Stimulated activated naive CD4-positive, alpha-beta T cell (primary cell): ENCODE measurements at places on chromosomes 6 and 20.

- no peak for DNase-seq
These were observed 53.0 kb downstream of the SRC start for GRCh38 chr20:37398750-37399621.

DNA sequence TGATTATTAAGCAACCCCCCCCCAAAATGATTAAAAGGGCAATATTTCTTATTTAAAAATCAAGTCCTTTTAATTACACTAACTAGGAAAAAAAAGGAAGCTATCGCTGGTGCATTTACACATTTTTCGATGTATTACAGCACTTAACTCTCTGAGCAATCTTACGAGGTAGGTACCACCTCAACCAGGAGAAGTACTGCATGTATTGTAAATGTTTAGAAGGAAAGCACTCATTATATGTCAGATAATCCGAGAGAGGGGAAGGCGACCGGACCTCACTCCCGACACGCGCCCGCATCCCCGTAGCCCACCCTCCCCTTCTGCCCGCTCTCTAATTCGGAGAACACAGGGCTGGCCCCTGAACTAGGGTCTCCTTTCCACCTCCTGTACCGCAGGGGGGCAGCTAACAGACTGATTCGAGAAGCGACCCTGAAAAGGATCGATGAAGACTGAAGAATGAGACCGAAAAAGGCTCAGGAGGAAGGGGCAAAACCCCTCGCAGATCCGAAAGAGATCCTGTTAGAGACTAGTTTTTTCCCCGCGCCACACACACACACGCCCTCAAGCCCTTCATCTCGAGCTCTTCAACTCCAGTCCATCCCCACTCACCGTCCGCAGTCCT lies 337 bp downstream of the ESF1 start:
- no peak for DNase-seq

DNA sequence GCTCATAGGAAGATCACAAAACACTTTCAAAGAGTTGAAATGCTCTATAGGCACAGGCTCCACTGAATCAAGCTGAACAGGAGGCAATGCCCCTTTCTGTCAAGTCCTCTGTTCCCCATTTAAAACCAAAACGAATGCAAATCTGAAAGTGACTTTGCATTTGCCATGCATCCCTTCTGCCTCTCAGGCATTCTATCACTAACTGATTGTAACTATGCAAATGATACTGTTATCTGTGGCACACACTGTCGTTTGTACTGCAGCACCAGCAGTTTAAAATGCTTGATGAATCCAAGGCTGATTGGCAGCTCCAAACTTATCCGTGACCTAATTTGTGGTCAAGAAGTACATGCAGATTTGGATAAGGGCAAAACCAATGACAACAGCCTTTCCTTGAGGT lies 1067.5 kb upstream of the MAP3K7 start:
- no peak for DNase-seq

DNA sequence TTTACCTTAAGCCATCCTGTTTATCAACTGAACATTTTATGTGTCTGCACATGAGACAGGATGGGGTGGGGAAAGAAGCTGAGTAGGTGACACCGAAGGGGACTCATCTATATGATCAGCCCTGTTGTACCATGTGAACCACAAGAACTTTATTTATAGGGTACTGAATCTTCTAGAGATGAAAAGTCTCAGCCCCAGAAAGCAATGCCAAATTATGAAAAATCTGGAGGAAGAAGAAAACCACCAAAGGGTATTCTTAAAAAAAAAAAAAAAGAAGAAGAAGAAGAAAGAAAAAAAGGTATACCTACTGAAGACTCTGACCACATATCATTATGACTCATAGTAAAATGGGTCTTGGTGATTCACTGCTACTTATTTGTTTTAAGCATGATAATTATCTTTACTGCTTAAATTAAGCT lies 39.8 kb upstream of the HBS1L start:
- DNase-seq: peak; percentile 16

GRCh38 chr20:63653041-63653973 lies at the start of gene STMN3:
Gene STMN3, minus strand, starts transcription at chr20:63653424. Its CDS starts 79 bp downstream, at chr20:63653345.
- DNase-seq: peak; percentile 57

DNA sequence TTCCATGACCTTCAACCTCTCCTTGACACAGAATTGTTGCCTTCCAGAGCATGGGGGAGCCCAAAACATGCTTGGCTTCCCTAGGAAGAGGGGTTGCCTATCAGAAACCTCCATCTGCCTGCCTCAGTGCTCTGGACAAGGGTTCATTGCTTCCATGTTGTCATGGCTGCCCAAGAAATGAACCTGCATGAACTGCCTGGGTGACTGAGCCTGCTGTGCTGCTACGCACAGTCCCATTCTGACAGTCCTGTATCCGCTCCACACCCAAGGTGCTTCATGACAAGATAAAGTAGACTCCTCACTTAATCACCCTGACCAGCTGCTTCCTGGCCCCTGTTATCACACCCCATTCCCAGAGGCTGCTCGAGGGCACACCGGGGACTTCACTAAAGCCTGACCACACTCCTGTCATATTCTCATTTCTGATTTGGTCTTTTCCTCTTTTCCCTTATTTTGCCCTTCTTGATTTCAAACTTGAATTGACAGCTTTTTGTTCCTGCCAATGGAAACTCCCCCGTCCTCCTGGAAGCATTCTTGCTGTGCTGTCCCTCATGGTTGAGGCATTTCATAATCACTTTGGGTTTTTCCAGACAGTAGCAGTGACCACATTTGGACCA lies 31.9 kb downstream of the GMPR start:
- DNase-seq: no peak

DNA sequence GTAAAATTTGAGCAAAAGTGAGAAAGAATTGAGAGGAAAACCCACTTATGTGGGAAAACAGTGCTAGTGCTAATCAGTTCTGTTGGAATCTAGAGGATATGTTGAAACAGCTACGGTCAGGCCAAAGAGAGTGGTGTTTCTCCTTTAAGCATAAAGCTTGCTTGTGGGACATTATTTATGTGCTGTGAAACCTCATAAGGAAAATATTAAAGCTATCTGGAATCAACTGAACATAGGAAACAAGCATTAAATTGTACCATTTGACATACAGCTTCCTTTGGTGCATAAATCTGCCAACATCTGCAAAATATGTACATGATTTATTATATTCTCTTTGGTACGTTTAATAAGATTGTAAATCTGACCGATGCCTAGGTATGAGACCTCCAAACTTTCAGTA lies 182.5 kb upstream of the PDE10A start:
- no peak for DNase-seq
